ENCODE measurements at places on chromosomes 3 and 15.
A peak's percentile ranks its signal among the peaks of the same experiment; 100 is the strongest.

GRCh38 chr3:73114711-73115110 is 53.3 kb downstream of the EBLN2 start:
- DNase-seq: no peak

GRCh38 chr3:111749171-111750170 is 109.6 kb upstream of the PHLDB2 start:
- DNase-seq: no peak

DNA sequence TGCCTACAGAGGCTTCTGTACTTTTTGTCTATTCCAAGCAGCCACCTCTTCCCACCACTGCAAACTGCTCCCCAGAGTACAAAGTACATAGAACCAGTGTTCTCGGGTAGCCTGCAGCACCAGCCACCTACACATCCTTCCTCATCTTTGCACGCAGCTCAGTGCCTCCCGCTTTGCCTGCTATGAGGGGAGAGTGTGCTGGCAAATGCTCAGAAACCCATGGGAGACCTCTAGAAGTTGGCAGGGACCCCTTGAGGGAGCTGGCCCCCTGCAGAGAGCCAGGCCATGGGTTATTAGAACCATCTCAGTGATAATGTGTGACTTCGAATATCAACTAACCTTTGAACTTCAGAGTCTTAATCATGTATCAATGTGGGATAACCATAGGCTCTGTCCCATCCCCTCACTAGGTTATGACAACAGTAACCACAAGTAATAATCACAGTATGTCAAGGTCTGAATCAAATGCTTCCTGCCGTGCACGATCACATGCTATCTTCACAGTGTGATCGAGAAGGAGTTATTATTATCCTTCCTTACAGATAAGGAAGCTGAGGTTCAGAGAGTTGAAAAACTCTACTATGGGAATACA is 22.8 kb upstream of the SMAD3 start:
- DNase-seq: peak; percentile 29

- DNase-seq: peak; percentile 91
Measured at GRCh38 chr15:58510715-58511598, 79.2 kb downstream of the LIPC start.

- no peak for DNase-seq
Measured at GRCh38 chr15:50192926-50193620, 11.1 kb downstream of the SLC27A2 start.

GRCh38 chr3:32334675-32335074 is 57.0 kb upstream of the CMTM7 start:
- no peak for DNase-seq

DNA sequence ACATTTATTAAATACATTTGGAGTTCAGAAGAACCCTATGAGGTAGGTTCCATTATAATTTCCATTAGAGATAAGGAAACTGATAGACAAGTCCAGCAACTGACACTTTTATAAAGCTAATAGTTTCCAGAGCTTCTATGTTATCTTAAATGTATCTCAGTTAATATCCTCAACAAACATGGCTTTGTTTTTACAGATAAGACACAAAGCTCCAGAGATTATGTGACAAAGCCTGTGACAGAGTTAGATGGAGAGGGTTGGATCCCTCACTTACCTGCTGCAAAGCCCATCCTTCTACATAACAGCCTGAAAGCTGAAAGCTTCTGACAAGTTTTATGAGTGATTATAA is 473 bp upstream of the COMMD2 start:
- DNase-seq: no peak

- DNase-seq: no peak
Measured at GRCh38 chr15:36498401-36498800, 81.0 kb upstream of the CDIN1 start.

DNA sequence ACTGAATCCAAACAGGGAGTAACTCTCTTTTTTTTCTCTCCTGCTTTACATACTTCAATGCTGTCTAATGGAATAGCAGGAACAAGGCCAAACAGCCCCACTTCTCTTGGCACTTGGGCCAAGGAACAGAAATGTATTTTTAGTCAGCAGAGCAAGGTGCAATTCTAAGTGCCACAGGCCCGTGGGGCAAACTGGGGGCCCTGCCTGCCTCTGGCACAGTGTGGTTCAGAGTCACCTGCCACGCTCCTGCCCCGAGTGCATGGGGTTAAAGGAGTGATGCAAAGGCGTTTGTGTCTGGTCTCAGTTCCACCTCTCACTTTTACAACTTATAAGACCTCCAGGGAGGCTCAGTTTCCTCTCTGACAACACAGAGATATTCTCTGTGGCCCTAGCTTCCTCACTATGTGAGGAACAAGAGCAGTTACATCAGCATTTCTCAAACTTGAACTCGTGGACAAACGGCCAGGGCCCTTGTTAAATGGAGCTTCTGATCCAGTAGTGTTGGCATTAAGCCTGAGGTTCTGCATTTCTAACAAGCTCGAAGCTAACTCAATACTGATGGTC is 51.3 kb downstream of the LRIG1 start:
- peak; percentile 43 for DNase-seq

DNA sequence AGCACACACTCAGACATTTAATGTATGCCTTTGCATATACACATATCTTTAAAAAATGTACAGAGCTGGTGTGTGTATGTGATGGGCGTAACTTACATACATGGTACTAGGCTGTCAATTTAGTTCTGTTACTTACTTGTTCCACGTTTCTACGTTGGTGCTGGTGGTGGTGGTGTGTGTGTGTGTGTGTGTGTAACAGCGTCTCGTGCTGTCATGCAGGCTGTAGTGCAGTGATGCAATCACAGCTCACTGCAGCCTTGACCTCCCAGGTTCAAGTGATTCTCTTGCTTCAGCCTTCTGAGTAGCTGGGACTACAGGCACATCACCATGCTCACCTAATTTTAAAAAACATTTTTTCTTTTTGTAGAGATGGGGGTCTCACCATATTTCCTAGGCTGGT is 64.2 kb downstream of the ISG20 start:
- DNase-seq: no peak

DNA sequence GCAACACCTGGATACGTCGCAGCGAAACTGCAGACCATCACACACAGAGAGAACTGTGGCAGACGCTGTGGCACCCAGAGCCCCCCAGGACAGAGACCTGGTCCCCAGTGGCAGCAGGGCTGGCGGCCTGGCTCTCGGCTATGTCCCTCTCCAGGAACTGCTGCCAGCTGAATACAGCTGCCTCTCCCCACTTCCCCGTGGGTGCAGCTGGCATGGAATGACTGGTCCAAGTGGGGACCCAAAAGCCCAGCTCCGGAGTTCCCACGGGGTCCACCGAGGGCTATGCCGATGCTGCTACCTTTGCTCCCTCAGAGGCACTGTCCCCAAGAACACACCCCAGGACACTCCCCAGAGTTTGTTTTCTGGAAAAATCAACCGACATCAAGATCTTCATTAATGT is 67.8 kb upstream of the GATA2 start:
- DNase-seq: no peak

DNA sequence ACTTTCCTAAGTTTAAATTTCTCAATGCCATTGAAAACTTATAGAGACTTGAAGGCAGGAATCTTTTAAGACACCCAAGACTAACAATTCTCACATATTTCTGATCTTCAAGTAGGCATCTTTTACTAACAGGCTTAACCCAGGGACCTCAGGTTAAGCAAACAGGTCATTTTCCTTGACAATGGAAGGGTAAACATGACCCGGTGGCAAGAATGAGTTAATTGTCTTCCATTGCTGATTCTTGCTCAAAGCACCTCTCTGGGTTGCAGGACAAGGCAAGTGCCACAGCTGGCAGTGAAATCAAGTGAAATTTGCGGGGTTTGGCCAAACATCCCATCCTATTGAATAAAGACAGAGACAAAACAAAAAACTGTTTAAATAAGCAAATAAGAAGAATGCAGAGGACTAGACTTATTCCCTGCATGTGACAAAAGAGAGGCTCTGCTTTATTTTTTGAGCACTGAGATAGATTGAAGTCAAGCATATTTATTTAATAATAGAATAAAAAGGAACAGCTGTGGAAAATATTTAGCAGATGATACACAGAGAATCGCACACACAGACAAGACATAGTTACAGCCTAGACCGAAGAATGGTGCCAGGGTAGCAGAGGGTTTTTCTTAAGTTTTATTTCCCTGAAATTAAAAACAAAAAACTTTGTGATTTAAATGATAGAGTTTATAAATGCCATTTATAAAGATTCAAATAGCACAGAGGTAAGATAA is 56.0 kb upstream of the MITF start:
- DNase-seq: no peak

DNA sequence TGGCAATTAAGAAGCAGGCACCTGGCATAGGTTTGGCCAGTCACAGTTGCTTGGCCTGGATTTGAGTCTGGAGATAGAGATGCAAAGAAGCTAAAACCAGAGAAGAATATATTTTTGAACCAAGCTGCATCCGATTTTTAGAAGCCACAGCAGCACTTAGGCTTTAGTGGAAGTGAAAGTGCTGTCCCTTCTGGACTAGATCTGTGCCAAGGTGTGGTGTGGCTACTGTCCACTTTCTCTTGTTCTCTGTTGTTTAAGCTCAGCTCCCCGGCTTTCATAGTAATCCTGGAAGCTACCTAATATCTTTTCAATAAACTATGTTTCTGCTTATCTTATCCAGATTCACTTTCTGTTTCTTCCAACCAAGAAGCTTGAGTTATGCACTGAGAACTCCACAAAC is 183.4 kb upstream of the THRB start:
- DNase-seq: peak; percentile 89

DNA sequence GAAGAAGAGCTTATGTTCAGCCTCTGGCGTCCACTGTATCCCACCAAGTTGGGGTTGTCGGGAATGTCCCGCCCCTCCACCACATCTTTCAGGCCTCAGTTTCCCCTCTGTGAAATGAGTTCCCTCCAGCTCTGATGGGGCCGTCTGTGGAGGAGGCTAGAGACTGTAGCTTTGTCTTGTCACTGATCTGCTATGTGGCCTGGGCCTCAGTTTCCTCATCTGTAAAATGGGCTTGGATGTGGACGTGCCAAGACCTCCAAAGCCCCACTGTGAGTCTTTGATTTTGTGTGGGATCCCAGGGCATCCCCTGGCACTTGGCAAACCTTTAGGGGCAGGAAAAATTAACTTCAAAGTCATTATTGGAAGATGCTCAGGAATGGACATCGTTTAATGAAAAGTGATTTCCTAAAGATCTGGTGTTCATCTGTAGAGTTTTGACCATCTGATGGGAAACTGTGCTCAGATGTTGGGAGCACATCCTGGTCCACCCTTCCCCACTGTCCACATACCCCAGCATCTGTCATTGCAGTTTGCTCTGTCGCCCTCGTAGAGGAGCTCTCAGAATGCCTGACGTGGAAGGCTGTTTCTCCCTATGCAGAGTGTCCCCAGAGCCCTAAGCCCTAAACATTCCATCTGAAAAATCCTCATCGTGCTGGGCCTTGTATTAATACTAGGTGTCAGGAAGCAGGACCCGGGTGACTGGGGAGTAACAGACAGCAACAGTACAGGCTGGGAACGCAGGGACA is 28.5 kb downstream of the SLC6A6 start:
- DNase-seq: no peak

DNA sequence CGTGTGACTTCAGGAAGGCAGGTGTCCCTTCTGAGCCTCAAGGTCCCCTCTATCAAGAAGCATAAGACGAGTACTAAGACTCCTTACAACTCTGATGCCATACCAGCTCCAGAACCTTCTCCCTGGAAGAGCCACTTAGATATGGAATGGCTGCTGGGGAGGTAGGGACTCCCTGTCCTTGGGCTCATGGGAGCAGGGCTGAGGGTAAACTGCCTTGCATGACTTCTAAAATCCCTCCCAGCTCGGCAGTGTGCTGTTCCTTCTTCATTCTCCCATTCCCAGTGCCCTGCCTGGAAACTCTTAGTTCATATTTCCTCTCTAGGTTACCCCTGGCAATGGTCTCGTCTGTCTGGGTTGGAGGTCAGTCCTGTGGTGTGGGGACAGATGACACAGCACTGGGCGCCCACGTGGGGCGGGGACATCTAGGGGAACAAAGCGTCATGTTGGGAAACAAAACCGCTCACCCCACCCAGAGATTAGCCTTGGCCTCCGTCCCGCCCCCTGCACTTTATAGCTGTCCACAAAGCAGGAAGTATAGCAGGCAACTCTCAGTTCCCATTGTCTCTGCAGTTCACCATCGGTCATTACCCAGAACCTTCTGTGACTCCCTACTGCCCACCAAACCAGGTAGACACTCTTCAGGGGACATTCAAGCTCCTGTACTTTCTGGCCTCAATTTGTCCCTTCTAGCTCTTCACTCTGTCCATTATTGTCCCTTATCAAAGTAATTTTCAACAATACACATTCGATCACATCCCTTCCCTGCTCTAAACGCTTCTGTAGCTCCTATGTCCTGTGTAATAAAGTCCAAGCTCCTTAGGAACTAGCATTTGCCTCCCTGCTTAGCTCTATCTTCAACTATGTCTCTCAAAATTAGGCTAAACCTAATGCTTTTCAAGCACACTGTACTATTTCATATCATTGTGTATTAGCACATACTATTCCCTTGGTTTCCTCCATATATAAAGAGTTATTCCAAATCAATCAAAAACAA is 73.8 kb downstream of the IQSEC1 start:
- DNase-seq: peak; percentile 99

- peak; percentile 9 for DNase-seq
Measured at GRCh38 chr3:101567528-101568317, 6.1 kb downstream of the TRMT10C start.

DNA sequence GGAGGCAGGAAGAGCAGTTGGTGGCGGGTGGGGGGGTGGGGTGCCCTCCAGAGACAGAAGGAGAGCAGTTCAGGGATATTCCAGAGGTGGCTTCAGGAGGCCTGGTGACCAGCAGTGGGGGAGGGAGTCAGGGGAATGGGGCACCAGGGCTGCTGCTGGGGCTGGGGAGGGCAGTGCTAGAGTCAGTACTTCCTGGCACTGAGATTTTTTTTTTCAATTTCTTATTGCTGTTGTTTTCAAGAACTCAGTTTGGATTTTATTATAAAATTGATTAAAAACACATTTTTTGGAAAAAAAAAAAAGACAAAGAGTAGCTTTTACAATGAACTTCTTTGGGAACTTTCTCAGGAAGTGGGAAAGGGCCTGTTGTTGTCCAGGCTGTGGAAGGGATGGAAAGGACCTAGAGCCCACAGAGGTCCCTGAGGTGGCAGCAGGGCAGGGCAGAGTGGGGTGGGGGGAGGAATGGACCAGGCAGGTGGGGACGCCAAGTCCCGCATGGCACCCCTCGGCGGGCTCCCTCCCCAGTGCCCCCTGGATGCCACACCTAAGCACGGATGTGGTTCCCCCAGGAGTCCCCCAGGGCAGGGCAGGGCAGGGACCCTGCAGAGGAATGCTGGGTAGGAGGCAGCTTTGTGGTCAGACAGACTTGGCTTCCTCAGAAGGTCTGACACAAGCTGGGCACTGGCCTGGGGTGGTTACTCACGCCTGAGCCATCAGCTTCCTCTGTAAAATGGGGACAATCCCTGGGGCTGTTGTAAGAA is 8.5 kb upstream of the ANPEP start:
- DNase-seq: peak; percentile 17

All from MV-4-11 (cell line).